ENCODE measurements at places on chromosomes 2 and 18. TPM values are rescaled to one million over a fixed set of nuclear protein-coding genes. Genes with fewer than 3 reads are reported as not detected.

The TLK1 gene
- total RNA-seq: 26.4 TPM

GRCh38 chr2:161055289-161055688, 104.9 kb upstream of the TANK start:
- H3K36me3 ChIP-seq: no peaks in the 10 kb centered on the region
- DNase-seq: no peak
- no peaks in the 10 kb centered on the region for H3K27me3 ChIP-seq
- no peak overlapping the region for H3K27ac ChIP-seq

- no peak overlapping the region for H3K27ac ChIP-seq
- H3K4me1 ChIP-seq: peaks cover 34% of the 10 kb centered on the region
- no peaks in the 10 kb centered on the region for H3K27me3 ChIP-seq
- no peak for DNase-seq
- no peaks in the 10 kb centered on the region for H3K36me3 ChIP-seq
- H3K4me3 ChIP-seq: no peak overlapping the region
Observed at GRCh38 chr2:4898706-4899105, 793.5 kb upstream of the SOX11 start.

- H3K27ac ChIP-seq: peak overlapping the region; percentile 58
- no peaks in the 10 kb centered on the region for H3K36me3 ChIP-seq
- DNase-seq: peak; percentile 59
- no peak overlapping the region for H3K4me3 ChIP-seq
- H3K4me1 ChIP-seq: peaks cover 19% of the 10 kb centered on the region
Observed at GRCh38 chr2:8505311-8505920, 176.4 kb upstream of the ID2 start.

The DYNAP gene
- not detected for total RNA-seq

- peaks cover 13% of the 10 kb centered on the region for H3K4me1 ChIP-seq
- DNase-seq: peak; percentile 35
- no peaks in the 10 kb centered on the region for H3K36me3 ChIP-seq
- no peak overlapping the region for H3K27ac ChIP-seq
- H3K27me3 ChIP-seq: no peaks in the 10 kb centered on the region
- H3K4me3 ChIP-seq: no peak overlapping the region
Observed at GRCh38 chr2:48566592-48567310, 36.8 kb downstream of the STON1 start.

DNA sequence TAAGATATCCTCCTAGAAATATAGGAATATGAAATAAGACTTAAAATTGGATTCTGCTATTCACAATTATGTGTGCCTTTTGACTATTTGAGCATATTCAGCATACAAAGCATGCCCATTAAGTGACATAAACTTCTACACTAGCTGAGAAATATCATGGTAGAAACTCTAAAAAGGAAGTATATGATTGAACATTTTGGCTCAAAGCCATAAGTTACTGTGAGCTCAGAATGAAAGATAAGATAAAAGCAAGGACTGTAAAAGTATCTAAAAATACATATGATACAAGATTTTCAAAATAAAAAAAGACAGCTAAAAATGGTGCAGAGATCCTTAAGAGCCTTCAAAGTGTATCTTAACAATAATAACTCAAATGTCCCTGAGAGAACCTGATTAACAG, 340.5 kb upstream of the SLC39A10 start:
- H3K36me3 ChIP-seq: no peaks in the 10 kb centered on the region
- DNase-seq: no peak
- no peaks in the 10 kb centered on the region for H3K27me3 ChIP-seq
- no peaks in the 10 kb centered on the region for H3K4me1 ChIP-seq
- no peak overlapping the region for H3K27ac ChIP-seq

- DNase-seq: peak; percentile 89
- peak within 1 kb of the TSS; percentile 61 for H3K4me3 ChIP-seq
- H3K27me3 ChIP-seq: peaks cover 43% of the 10 kb centered on the region
- peaks cover 4% of the 10 kb centered on the region for H3K4me1 ChIP-seq
Observed at GRCh38 chr2:68643011-68643873, at the start of gene PROKR1. PROKR1 (plus strand) TSS chr2:68643579; CDS start chr2:68645822, 2,243 bp downstream.

DNA sequence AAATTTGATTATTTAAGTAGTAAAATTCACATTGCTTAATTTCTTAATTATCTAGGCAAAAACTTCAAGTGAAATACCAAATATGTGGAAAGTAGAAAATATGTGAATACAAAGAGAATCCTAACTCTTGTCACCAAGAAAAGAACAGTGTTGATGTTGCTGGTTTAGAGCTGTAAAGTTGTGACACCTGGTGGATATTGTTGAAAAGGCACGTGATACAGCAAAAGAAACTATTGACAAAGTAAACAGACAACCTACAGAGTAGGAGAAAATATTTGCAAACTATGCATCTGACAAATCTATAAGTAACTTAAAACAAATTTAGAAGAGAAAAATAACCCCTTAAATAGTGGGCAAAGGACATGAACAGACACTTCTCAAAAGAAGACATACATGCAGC, 25.6 kb upstream of the ZC3H15 start:
- H3K27ac ChIP-seq: no peak overlapping the region
- no peak overlapping the region for H3K4me3 ChIP-seq
- DNase-seq: peak; percentile 8
- H3K4me1 ChIP-seq: peaks cover 10% of the 10 kb centered on the region

DNA sequence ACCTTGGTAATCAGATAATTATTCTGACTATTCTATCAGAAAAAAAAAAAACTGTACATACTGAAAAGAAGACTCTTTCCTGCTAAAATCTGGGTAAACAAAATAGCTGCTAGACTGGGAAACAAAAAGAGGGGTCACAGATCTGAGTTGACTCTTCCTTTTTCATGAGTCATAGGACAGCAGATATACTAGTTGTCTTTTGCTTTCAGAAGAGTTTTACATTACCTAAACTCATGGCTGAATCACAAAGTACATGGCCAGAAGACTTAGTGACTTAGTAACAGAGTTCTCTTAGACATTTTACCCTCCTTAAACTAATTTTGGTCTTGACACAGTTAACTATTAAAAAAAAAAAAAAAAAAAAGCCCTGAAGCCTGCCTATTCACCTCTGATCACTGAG, 834.0 kb upstream of the FSHR start:
- H3K27ac ChIP-seq: no peak overlapping the region
- no peaks in the 10 kb centered on the region for H3K27me3 ChIP-seq
- DNase-seq: no peak

GRCh38 chr18:58992301-58993231, 127.9 kb downstream of the ZNF532 start:
- H3K27me3 ChIP-seq: no peaks in the 10 kb centered on the region
- H3K4me1 ChIP-seq: no peaks in the 10 kb centered on the region
- no peak overlapping the region for H3K4me3 ChIP-seq
- H3K27ac ChIP-seq: no peak overlapping the region
- no peak for DNase-seq
- no peaks in the 10 kb centered on the region for H3K36me3 ChIP-seq

DNA sequence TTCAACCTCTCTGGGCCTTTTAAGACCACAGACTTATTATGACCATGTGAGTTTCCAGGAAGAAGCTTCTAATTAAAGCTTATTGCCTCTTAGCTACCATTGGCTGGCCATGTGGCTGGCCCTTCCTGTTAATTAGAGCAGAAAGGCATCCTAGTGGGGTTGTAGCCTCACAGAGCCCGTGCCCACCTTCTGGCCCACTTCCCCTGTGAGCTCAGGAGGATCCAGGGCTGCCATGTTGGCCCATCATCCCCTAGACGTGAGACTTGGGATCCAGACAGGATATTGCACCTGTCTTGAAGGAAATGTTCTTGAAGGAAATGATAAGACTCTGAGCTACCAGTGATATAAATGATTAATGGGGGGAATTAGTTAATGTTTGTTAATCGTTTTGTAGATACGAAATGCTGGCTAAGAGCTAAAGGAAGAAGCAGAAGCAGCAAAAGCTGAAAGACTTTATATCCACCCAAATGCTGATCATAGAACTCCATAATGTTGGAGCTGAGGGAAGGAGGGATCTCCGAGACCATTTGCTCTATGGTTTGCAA, 255.4 kb downstream of the CLIP4 start:
- no peaks in the 10 kb centered on the region for H3K36me3 ChIP-seq
- no peaks in the 10 kb centered on the region for H3K27me3 ChIP-seq
- peaks cover 22% of the 10 kb centered on the region for H3K4me1 ChIP-seq
- H3K4me3 ChIP-seq: no peak overlapping the region
- H3K27ac ChIP-seq: no peak overlapping the region

DNA sequence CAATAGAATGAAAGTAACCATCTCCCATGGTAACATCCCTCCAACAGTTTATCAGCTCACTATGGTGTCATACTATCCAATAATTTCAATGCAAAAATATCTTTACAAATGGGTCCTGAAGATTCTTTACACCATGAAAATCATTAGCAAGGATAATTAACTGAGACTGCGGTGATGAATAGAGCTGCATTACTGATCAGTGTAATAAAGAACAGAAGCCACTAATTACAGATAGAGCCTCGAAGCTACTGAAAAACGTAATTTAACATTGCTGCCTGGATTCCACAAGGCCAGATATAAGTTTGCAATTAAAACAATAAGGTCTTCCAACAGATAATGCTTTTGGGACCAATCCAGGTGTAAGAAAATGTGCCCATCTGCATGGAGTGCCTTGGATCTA, 1245.8 kb upstream of the SLC39A10 start:
- no peaks in the 10 kb centered on the region for H3K4me1 ChIP-seq
- no peak overlapping the region for H3K27ac ChIP-seq
- no peaks in the 10 kb centered on the region for H3K27me3 ChIP-seq
- no peak for DNase-seq

DNA sequence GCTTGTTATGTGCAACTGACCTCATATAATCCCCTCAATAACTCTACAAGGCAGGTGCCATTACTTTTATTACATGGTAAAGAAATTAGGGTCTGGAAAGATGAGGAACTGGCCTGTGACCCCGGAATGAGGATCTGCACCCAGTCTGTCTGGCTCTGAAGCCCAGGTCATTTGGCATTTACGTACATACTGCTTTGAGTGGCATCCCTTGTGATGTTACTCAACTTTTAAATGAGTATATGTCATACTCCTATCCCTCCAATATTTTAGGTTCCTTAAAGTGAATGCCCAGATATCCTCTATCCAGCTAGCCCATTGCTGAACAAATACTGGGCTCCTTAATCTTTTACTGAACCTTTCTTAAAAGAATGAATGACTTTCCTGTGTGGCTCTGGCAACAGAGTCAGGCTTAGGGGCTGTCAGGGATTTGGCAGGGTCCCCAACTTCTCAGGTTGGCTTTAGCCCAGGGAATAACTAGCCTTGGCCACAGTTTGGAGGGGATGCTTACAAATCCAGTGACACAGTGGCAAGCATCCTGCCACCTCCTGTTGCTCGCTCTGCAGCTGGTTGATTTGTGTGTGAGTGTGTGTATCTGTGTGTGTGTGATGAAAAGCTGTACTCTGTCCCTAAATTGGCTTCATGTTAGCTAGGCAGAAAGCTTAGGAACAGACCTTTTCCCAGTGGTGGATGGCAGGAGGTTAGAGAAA, 3.4 kb upstream of the CXCR4 start:
- H3K4me3 ChIP-seq: no peak overlapping the region
- no peak for DNase-seq
- peaks cover 60% of the 10 kb centered on the region for H3K4me1 ChIP-seq
- no peaks in the 10 kb centered on the region for H3K36me3 ChIP-seq

Measured in neural progenitor cell (in vitro differentiated cells).